SHP77 (cell line): ENCODE measurements at places on chromosomes 4 and X.

- DNase-seq: no peak
Observed at GRCh38 chr4:182297659-182298058, 54.5 kb downstream of the TENM3 start.

DNA sequence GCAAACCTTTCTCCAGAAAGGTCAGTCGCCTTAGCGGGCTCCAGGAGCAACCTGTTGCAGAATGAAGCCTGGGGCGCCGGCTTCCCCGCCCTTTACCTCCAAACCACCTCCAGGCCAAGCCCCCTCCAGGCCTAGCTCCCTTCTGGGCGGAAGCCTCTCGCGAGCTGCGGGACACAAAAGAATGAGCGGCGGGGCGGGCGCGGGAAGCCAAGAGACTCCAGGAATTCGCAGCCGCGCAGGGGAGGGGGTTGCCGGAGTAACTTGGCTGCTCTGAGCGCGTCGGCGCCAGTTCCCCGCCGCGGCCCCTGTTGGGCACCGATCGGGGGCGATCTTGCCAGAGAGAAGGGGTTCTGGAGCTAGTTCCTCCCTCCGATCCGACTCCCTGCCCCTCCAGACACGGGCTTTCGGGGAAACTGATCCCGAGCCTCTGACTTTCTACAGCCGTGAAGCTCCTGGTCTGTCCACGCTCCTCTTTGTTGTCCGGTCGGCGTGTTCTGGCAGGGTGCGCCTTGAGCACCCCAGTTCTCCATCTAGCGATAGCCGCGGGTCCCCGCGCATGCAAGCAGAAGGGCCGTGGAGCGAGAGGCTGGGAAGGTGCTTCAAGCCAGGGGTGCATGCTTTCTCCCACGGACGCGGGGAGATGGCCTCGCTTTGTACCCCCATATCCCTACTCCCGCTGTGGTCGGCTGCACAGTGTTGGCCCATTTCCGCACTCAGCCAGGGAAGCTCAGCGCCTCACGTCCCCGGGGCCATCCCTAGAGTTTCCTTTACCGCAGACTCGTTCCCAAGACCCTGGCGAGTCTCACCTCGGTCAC, 1.2 kb downstream of the PROM1 start:
- no peak for DNase-seq

DNA sequence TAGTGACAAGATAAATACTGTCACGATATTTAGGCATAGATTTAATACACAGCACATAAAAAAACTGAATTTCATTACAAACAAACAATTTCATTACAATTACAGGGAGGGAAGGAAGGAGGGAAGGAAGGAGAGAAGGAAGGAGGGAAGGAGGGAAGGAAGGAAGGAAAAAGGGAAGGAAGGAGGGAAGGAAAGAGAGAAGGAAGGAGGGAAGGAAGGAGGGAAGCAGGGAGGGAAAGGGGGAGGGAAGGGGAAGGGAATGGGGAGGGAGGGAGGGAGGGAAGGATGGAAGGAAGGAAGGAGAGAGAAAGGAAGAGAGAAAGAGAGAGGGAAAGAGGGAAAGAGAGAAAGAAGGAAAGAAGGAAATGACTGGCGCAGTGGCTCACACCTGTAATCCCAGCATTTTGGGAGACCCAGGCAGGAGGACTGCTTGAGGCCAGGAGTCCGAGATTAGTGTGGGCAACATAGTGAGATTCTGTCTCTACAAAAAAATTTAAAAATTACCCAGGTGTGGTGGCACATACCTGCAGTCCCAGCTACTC, 64.6 kb downstream of the FBXW7 start:
- no peak for DNase-seq

- DNase-seq: no peak
Observed at GRCh38 chrX:33831211-33831610, 300.9 kb downstream of the FAM47A start.

DNA sequence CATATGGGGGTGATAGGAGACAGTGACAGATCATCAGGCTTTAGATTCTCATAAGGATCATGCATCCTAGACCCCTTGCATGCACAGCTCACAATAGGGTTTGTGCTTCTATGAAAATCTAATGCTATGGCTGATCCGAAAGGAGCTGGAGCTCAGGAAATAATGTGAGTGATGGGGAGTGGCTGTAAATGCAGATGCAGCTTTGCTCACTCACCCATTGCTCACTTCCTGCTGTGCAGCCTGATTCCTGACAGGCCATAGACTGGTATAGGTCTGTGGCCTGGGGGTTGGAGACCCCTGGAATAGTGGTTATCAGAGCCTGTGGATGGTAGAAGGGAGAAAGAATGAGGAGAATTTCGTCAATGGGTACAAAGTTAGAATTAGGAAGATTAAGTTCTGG, 2751.1 kb downstream of the ARAP2 start:
- no peak for DNase-seq

GRCh38 chr4:172149329-172149728, 336.1 kb downstream of the GALNTL6 start:
- no peak for DNase-seq

GRCh38 chr4:26214994-26215393, 105.8 kb upstream of the RBPJ start:
- DNase-seq: no peak

GRCh38 chrX:23656091-23656490, 11.2 kb upstream of the PRDX4 start:
- no peak for DNase-seq

DNA sequence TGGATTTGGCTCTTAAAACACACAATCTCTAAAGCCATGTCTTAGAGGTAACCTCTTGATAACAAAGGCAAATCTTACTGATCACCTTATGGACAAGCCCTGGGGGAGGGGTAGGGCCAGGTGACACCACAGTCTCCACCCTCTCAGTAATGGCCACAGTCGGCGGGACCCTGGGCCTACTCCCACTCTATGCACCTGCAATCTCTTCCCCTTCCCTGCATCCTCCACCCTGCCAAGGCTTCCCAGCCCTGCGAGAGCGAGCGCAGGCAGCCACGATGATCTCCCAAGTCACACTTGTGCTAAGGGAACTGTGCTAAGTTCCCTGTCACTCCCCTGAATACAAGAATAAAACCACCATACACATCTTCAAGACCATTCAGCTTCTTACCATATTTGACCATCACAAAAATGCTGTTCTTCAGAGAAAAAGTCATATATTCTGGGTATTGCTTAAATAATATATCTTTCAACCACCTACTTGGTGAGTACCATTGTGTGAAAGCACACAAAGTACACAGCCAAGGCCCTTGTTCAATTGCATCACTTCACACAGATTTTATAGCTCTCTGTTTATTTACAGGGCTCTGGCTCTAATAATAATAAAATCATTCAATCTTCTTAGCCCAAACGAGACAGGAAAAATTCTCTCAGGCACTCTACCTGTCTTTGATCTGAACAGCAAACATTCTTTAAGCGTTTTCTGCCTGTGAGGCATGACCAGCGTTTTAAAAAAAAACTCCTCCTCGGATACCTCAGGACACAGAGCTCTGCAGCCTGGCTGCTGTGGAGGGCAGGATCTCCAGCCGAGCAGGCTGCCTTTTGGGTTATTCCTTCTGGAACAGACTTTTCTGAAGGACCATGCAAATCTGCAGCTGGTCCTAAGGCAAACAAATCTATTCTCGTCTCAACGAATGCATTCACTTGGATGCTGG, 115.7 kb upstream of the MAP3K15 start:
- DNase-seq: no peak

GRCh38 chrX:66039944-66040343, at the start of gene VSIG4:
Gene VSIG4, minus strand, starts transcription at chrX:66040080. Its CDS starts 82 bp downstream, at chrX:66039998.
- no peak for DNase-seq

- DNase-seq: no peak
Observed at GRCh38 chrX:72568406-72569092, 4.1 kb downstream of the HDAC8 start.

- DNase-seq: no peak
Observed at GRCh38 chr4:159178151-159178546, 75.3 kb downstream of the RAPGEF2 start.

DNA sequence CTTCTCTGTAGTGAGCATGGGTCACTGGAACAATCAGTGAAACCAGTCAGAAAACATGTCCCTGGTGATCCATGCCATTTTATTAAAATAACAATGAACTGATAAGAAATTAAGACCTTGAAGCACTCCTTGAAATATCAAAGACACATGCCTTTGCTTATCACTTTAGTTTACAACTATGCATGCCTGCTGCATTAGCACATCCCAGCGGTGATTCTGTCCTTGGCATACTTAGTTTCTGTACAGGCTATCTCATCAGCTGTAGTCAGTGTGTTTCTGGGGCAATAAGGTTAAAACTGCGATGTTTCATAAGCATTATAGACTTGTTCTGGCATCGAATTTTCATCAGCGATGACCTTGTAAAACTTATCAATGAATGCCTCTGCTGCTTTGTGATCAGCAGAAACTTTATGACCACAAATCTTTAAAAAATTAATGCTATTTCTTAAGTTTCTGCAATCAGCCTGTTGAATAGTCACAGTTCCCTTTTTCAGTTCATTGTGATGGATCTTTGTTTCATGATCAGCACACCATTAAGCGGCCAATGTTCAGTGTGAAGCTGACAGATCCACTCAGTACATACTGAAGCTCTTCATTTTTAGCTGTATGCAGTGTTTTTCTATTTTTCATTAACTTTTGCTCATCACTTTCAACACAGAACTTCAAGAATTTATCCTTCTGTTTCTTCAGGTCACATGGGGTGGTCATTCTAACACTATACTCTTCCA, 150.5 kb downstream of the RNF150 start:
- no peak for DNase-seq

DNA sequence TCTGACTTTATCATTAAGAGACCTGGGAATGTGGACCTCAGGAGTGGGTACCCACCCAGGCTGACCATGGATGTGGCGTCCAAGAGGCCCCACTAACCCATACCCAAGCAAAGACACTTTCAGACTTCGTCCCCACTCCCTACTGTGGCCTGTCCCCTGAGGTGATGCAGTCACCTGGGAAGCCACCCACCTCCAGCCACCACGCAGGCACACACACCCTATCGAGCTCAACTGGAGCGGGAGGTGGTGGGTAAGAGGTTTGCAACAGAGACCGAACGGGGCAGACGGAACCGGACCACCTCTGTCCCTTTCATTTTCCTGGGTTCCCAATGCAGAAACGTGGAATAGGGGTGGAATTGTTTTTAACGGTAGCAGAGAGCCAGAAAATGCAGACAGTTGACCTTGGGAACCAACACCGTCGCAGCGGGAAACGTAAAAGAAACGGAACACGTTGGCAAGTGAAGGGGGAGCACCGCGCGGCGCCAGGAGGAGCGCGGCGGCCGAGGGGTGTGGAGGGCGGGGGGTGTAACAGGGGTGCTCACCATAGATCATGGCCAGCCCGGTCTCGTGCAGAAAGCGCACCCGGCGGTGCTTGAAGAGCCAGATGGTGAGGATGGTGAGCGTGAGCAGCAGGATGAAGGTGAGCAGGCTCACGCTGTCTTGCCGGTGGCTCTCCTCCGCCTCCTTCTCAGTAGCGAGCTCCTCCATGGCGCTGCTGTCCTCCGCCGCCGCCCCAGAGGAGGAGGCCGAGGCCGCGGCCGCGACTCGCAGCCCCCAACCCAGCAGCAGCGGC, 559 bp downstream of the SLC9A7 start:
- peak; percentile 6 for DNase-seq

DNA sequence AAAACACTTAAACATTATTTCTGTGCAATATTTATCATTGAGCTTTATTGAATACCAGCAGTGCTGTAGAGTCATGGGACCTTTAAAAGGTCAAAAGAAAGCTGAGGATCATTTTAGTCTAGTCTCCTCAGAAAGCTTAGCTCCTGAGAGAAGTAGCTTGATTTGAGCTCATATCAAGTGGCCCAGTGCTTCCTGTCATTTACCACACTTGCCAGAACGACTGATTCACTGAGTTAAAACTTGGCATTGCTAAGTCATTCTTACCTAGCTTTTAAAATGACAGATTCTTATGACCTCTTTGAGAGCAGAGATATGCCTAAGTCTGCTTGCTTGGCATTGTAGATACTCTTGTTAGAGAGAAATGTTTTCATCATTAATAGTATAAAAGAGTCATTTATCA, 15.2 kb downstream of the SEPTIN11 start:
- DNase-seq: no peak

- DNase-seq: no peak
Observed at GRCh38 chr4:40264497-40264896, 67.7 kb downstream of the RHOH start.

DNA sequence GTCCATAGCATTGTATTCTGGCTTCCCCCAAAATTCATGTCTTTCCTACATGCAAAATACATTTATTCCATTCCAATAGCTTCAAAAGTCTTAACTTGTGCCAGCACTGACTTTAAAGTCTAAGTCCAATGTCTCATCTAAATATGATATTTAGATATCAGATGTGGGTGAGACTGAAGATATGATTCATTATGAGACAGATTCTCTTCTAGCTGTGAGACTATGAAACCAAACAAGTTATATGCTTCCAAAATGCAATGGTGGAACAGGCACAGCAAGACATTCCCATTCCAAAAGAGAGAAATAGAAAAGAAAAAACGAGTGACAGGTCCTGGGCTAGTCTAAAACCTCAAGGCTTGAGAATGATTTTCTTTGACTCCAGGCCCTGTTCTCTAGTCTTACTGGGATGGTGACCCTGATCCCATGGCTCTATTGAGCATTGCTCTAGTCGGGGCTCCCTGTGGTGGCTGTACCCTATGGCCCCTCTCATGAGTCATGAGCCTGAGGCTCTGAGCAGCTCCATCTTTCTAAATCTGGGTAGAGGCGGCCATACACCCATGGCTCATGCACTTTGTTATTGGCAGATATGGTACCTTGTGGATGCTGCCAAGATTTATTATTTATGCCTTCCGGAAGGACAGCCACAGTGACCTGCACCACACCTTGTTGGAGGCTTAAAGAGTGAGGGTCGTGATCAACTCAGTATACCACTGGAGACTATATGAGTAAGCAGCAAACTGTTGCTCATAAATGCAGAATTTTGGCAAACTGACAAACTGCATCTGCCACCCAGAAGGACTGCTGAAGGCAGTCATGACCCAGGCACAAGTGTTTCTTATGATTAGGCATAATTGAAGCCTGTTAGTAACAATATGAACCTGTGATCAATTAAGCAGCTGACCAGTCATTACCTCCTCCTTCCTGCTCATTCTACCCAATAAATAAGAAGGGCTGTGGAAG, 38.5 kb upstream of the BOD1L1 start:
- DNase-seq: no peak
